ENCODE measurements at places on chromosomes 7 and 10. TPM values are rescaled to one million over a fixed set of nuclear protein-coding genes. Genes with fewer than 3 reads are reported as not detected.

The VTI1A gene
- total RNA-seq: 18.5 TPM

The TDRD1 gene
- 1.9 TPM for total RNA-seq

The NRCAM gene
- 0.13 TPM for total RNA-seq

The PRXL2A gene
- 79.5 TPM for total RNA-seq

The TACC2 gene
- 372 TPM for total RNA-seq

The MOGAT3 gene
- not detected for total RNA-seq

The ZNF503 gene
- total RNA-seq: 2.5 TPM

The AMPH gene
- total RNA-seq: 2.4 TPM

The ARID5B gene
- 108 TPM for total RNA-seq

The AASS gene
- 31.7 TPM for total RNA-seq

The ENKUR gene
- total RNA-seq: not detected

The CYP3A7 gene
- not detected for total RNA-seq

The FAM241B gene
- 1.4 TPM for total RNA-seq

The BLNK gene
- total RNA-seq: 0.59 TPM

The DNAH11 gene
- total RNA-seq: 0.03 TPM

The STEAP1 gene
- total RNA-seq: 0.51 TPM

The ANTXRL gene
- not detected for total RNA-seq

The ABLIM1 gene
- total RNA-seq: 606 TPM

The SLC16A12 gene
- 2.8 TPM for total RNA-seq

The MYL10 gene
- total RNA-seq: not detected

The AP3M1 gene
- total RNA-seq: 24.0 TPM

The C10orf105 gene
- 0.07 TPM for total RNA-seq

The AZGP1 gene
- total RNA-seq: 160 TPM

The SPAM1 gene
- not detected for total RNA-seq

The GFRA1 gene
- total RNA-seq: 2.5 TPM

The SH2B2 gene
- 4.2 TPM for total RNA-seq

The TET1 gene
- total RNA-seq: 3.1 TPM

The COBL gene
- 60.3 TPM for total RNA-seq

The MICALL2 gene
- total RNA-seq: 6.4 TPM

The AQP1 gene
- total RNA-seq: 166 TPM

The C10orf67 gene
- 0.82 TPM for total RNA-seq

The GPR85 gene
- total RNA-seq: 0.61 TPM

The FIGNL1 gene
- total RNA-seq: 6.0 TPM

The CXCL12 gene
- total RNA-seq: 54.3 TPM

Measured in heart right ventricle (tissue), 16 donors.